ENCODE measurements at places on chromosomes 6 and 20. TPM values are rescaled to one million over a fixed set of nuclear protein-coding genes. Genes with fewer than 3 reads are reported as not detected.

DNA sequence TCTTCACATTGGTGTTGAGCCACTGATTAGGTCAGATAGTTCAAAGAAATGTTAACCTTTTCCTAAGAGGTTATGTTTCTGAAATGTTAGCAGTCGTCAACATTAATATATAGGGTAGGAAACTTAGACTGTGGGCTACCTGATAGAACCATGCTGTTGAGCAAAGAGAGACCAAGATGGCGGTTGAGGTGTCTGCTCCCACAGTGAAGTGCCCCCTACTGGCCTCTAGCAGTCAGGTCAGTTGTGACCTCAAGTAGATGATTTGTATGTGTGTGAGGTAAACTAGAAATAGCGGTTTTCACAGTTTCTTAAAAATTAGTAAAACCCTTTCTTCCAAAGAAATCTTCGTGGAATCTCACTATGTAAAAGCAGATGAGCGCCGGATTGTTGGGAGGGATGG, 40.3 kb downstream of the MTHFD1L start:
- DNase-seq: no peak

GRCh38 chr6:167137081-167137480, 14.2 kb downstream of the CCR6 start:
- no peak for DNase-seq

GRCh38 chr20:2178318-2179232, 76.9 kb downstream of the STK35 start:
- DNase-seq: no peak

- no peak for DNase-seq
Measured at GRCh38 chr6:127907960-127908640, 7.2 kb upstream of the THEMIS start.

DNA sequence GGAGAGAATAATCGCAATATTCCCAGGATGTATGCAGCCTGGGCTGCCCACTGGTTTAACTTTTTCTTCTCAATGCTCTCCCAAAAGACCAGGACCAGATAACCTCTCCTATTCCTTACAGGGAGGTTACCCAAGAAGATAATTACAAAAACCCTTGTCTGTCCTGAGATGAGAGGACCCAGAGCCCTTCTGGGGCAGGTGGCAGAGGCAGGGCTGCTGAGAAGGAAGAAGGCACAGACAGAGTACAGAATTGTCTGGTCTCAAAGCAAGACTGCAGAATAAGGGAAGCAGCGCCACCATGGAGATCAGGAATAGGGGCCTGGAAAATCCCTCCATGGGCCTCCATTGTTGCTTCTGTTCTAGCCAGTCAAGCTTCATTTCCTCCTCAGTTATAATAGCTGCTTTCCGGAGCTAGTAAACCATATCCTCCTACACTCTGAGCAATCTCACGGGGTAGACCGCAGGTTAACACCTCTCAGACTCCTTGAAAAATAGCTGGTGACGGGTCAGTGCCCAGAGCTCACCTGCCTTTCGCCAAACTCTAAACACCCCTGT, 463 bp upstream of the HLA-DMB start:
- no peak for DNase-seq

DNA sequence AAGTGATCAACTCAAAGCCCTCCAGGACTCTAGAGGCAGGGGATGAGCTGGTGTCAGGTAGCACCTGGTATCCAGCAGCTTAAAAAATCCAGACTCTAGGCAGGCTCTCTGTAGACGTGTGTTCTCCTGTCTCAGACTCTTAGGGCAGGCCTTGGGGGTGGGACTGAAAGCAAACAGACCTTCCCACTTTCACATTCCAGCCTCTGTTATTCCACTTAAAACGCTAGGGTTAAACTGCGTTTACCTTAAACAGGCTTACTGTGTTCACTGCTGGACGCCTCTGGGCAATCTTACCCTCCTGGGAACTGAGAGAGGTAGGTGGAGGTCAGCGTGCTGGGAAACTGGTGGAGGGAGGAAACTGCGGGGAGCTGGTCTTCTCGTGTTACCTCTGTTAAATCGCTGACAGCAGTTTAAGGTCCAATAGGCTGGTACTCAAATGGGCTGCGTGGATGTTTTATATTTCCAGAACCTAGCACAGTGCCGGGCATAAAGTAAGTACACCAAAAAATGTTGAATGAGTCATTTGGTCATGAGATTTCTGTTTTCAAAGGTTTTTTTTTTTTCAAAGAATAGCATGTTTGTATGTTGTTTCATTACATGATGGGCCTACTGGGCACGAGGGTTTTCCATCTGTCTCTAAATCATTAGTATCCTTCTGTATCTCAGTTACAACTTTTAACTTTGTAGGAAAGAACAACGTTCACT, at the start of gene GCNT2:
Gene GCNT2 (plus strand): TSS at position 248 of the 705 bp plus-strand sequence. CDS start 7,561 bp downstream, outside the sequence.
- DNase-seq: peak; percentile 31

DNA sequence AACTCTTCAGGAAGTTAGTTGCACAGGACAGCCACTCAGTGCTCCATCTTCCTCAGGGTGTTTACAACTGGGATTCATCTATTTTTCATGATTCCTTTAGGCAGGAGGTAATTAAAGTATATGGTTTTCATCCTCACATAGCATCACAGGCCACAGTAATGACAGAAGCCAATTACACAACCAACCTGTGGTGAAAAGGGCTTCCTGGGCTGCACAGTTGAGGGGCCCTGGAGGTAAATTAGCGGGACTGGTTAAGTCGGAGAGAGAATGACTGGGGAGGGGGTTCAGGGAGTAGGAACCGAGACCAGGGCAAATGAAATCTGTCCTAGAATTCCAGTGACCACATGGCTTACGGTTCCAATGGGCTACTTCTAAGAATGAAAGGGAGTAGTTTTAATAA, 37.0 kb downstream of the BAK1 start:
- DNase-seq: no peak

DNA sequence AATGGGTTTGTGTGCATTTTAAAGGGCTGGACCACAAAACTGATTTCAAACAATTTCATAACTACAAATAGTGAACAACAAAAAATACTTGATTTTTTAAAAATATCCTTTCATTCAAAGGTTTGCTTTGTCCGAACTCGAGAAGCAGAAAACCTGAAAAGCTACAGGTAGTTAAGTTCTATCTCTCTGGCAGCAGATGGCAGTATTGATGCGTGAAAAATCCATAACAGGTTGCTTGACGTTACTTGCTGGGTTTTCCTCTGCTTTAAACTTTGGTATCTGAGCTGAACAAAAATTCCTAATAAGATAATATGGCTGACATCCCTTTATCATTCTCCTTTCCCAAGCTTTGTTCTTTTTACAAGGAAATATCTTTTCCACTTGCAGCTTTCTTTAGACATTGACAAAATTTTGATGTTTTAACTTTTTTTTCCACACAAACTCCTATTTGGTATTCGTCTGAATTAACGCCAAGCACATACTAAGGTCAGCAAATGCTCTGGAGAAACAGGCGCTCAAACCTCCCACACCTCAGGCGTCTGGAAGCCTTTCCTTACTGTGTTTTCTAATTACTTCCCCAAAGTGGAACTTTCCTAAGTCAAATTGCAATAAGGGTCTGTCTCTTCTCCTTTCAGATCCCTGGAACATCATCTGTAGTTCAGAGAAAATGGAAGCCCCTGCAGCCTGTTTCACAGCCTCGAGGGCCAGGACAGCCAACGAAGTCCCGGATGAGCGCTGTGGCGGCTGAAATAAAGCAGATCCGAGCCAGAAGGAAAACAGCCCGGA, 50.3 kb upstream of the GFRAL start:
- no peak for DNase-seq

GRCh38 chr6:65259982-65260381, 447.0 kb downstream of the EYS start:
- DNase-seq: no peak

- DNase-seq: no peak
Measured at GRCh38 chr6:145086197-145086596, 649.1 kb downstream of the EPM2A start.

GRCh38 chr6:139483079-139483478, 108.6 kb upstream of the CITED2 start:
- no peak for DNase-seq

- DNase-seq: no peak
Measured at GRCh38 chr6:131383421-131384411, 189.3 kb upstream of the ARG1 start.

DNA sequence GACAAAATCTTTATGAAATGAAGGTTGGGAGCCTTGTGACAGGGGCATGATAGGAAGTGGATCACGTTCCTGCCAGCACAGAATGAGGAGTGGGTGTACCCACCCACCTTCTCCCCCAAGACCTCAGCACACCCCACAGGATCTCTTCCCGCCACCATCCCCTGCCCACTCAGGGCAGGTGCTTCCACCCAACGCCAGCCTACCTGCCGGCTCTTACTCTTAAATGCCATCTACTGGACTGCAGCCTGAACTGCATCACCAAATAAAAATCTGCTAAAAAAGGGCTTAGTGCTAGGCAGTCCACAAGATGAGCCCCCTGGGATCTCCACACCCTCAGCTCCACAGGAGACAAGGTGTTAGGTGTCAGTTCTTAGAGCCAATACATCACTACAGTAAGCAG, 20.6 kb downstream of the DTNBP1 start:
- DNase-seq: no peak

ATAT1 gene
- 5.3 TPM for total RNA-seq

TCFL5 gene
- total RNA-seq: 12.5 TPM

SUMO4 gene
- total RNA-seq: 3.0 TPM

Data from breast epithelium (tissue), 4 donors.